Fibroblast of the aortic adventitia (primary cell): ENCODE measurements at places on chromosomes 4 and X. TPM values are rescaled to one million over a fixed set of nuclear protein-coding genes. Genes with fewer than 3 reads are reported as not detected.

Gene FGF13
- 5.6 and 26.5 TPM in 2 replicates for total RNA-seq

Gene DOK7
- total RNA-seq = not detected in 2 replicates

Gene GAGE12D
- total RNA-seq = not detected in 2 replicates

Gene IL3RA
- total RNA-seq = 0.09 TPM in 1 of 2 replicates, not detected in the other

Gene MECP2
- total RNA-seq = 21.6 and 27.4 TPM in 2 replicates

Gene CCNA2
- total RNA-seq = 3.8 and 63.9 TPM in 2 replicates

Gene KCNIP4
- 0.82 and 1.7 TPM in 2 replicates for total RNA-seq

Gene GUCY1B1
- 2.0 and 7.0 TPM in 2 replicates for total RNA-seq

Gene SAP30
- total RNA-seq = 14.0 and 21.4 TPM in 2 replicates

Gene TMEM271
- not detected in 2 replicates for total RNA-seq
